ENCODE measurements at places on chromosomes 13 and 19.

- no peak for DNase-seq
Observed at GRCh38 chr13:91719033-91719432, 320.6 kb downstream of the GPC5 start.

GRCh38 chr13:100721885-100722512 lies 47.4 kb upstream of the TMTC4 start:
- DNase-seq, result peak; percentile 75

DNA sequence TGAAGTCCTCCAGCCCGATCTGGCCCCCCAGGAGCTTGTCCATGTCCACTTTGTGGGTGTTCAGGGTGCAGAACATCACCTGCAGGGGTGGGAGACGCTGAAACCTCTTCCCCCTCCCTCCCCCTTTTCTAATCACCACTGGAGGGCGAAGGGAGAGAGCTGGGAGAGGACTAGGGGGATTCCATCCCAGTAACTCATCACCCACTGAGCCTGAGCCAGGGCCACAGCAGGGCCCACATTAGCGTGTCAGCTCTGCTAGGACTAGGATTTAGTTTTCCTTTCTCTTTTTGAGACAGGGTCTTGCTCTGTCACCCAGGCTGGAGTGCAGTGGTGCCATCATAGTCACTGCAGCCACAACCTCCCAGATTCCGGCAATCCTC lies 5.5 kb upstream of the PTGER1 start:
- DNase-seq, result no peak

DNA sequence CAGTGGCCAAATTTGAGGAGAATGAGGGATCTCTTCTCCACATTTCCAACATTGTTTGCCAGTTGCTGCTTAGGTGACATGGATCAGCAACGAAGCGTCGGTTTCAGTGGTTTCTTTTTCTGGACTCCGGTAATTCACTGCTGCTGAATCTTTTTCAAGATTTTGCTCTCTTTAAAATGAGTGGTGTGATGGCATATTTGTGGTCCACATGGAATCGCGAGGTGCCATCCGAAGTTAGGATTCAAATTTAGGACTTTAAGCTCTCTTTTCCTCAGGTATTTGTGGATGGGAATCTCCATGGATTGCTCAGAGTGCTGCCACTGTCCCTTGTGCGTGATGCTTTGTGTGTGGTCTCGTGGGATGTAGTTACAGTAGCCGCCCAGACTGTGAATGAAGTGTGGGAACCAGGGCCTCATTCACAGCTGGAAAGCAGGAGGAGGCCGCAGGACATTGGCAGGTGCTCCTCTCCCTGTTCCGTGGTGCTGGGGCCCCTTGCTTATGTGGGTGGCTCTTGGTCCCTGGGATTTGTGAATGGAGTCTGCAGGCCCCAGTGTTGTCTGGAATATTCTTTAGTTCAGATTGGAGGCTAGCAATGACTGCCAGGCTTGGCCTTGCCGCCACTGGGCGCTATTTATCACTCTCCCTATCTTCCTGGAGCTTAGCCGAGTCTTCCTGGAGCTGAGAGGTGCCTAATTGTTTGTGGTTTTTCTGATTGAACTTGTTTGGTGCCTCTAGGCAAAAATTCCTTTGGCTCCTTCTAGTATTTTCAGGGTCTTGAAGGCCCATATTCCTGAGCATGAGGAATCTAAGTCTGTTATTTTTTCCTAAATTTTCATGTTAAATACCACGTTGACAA lies 1.5 kb downstream of the ILF3 start:
- DNase-seq, result peak; percentile 52

DNA sequence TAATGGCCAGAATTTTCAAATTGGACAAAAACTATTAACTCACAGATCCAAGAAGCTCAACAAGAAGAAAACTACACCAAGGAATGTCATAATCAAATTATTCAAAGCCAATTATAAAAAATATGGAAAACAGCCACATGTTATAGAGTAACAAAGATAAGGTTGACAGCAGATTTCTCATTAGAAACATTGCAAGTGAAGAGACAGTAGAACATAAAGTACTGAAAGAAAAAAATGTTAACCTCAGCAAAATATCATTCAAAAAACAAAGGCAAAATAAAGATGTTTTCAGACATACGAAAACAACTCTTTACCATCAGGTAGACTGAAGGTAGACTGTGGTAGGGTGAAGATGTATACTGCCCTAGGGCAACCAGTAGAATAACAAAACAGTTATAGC lies 83.4 kb downstream of the KCNRG start:
- no peak for DNase-seq

- no peak for DNase-seq
Observed at GRCh38 chr13:24356270-24356669, 46.9 kb downstream of the C1QTNF9 start.

DNA sequence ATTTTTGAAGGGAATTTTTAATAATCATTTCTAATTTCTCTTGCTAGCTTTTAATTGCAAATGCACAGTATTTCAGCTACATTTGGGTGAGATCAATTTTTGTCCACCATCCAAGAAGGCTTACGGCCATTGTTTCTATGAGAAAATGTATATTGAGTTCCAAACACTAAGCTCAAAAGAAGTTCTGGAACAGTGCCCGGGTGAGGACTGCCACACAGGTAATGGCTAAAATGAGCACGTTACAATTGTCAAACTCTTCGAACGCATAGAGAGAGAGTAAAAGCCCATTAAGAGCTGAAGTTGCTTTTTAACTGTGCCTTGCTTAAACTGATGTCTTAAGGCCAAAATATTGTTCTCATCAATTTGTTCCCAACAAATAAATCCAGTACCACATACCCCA lies 755.0 kb downstream of the DIAPH3 start:
- DNase-seq, result no peak

DNA sequence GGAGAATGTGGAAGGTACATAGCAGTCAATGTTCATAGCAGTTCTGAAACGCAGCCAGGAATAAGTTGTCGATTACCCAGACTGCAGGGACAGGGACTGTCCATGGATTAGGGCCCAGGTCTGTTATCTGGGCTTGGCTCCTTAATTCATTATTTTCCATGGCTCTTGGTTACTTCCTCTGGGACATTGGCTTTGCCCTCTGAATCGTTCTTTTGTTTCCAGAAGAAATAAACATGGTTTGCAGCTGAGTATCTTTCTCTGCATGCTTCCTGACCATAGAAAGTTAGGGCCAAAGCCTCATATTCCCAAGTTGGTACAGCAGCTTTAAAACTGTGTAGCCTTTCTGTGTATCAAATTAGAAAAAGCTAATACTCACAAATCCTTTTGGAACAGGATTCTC lies 121.7 kb upstream of the MAB21L1 start:
- peak; percentile 62 for DNase-seq

DNA sequence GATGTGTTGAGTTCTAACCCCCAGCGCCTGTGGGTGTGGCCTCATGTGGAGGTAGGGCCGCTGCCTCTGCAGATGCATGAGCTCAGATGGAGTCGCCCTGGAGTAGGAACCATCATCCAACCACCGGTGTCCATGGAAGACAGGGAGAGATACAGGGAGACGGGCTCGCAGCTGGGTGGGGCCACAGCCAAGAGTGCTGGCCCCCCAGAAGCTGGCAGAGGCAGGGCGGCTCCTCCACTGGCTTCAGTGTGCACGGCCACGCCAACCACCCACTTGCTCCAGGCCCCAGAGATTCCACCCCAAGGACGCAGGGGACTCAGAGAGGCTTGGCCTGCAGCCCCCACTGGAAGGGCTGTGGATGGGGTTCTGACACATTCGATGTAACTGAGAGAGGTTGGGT lies 5.4 kb upstream of the MCF2L start:
- DNase-seq, result no peak

- DNase-seq, result no peak
Observed at GRCh38 chr19:3483226-3483628, at the start of gene SMIM44. SMIM44 (minus strand) TSS chr19:3483441; CDS start chr19:3483403, 38 bp downstream.

- peak; percentile 4 for DNase-seq
Observed at GRCh38 chr13:97904059-97904458, 49.4 kb upstream of the IPO5 start.

DNA sequence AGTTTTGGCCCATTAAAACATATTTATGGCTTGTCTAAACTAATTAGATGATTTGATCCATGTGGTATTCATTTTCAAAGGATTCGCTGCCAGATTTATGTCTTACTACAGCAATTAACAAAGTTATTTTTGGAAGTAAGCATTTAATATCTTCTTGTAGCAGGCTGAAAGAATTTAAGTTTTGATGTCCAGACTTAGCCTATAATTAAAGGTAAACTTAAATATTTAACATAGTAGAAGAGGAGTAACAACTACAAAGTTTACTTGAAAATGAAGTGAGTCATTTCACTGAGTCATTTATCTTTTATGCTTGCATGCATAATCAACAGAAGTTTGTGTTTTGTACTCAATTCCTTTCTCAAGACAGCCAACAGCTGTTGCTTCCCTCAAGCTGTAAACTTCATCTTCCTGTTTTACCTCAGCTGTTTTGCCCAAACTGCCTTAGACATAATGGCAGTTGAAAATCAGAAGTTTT lies 58.1 kb downstream of the EDNRB start:
- no peak for DNase-seq

All from pons (tissue), 1 donor.